AG09309 (cell line): ENCODE measurements at places on chromosomes 6 and 20.

DNA sequence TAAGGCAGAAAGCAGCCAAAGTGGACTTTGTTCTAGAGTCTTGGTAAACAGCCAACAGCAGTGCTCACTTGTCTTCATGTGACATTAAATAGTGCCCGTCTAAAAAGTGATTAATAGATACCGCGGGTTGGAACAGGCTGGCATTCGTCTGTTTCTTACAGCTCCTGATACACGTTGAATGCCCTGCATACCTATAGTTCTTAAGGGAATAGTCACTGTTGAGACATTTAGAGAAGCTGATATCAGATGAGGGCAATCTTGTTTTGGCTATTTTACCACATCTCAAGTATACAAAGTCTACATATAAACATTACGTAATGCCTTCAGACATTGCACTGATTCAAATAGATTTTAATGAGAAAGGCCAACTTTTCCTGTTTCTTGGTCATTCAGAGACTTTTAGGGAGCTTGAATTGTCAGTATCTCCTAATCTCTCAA, 374.9 kb upstream of the FLRT3 start:
- DNase-seq, result no peak

GRCh38 chr6:49526598-49526997, 23.9 kb upstream of the C6orf141 start:
- no peak for DNase-seq

DNA sequence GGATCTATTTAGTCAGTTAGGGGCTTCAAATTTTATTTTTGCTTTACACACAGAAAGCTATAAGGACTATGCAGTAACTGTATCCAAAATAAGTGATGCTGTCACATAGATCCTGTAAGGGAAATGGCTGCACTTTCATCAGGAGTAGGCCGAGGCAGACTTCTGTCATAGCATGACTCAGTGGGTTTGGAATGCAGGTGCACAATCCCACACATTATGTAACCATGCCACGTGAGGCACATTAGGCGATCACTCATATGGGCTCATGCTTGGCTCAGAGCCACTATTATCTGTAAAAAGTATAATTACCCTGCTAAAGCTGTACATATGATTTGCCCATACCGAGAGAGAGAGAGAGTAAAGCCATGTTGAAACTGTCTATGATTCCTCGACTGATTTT, 1189.4 kb upstream of the EYS start:
- DNase-seq, result no peak

DNA sequence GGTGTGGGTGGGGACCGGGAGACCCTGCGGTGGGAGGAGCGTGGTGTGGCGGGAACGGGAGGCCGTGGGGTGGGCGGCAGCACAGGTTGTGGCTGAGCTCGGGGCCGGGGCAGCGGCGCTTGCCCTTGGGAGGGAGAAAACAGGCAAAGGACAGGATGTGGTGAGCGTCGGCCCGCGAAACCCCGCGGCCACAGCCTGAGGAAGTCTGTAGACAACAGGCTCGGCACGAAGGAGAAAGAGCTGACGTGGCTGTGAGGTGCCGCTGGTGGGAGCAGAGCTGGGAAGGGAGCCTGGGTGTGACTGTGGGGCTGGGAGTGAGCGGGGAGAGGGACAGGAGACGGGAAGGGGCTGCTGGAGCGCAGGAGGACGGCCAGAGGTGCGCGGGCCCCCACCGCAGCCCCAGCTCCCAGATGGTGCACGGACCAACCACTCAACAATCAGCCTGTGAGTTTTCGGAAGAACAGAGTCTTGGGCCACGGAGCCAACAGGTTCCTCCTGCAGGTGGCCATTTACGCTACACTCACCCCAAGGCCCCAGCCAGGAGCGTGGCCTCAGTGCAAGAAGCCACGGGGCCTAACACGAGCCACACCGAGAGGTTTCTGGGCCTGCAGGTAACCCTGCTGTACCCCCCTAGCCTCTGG, 202.8 kb downstream of the DLL1 start:
- DNase-seq, result no peak

DNA sequence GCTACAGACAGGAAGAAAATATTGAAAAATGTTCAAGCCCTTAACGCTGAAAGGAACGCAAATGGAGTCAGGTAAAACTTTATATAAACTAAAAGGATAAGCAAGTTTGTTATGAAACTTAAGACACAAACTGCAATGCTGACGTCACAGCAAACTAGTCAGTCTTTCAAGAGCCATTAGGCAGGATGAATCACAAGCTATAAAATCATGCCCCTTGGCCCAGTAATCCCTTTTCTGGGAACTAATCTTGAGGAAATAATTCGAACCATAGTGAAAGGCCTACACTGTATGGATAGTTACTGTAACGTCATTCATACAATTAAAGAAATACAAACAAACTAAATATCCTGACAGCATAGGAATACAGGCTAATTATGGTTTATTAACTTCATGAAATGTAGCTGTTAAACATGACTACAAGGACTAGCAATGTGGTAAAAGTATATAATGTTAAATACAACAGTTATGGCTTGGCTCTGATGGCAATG, 42.7 kb upstream of the HINT3 start:
- peak; percentile 98 for DNase-seq

GRCh38 chr20:62460678-62461077, 15.1 kb downstream of the GATA5 start:
- DNase-seq, result no peak

- DNase-seq, result no peak
Observed at GRCh38 chr6:36844232-36845170, 5.3 kb upstream of the CPNE5 start.

- DNase-seq, result no peak
Observed at GRCh38 chr20:20198011-20198410, 145.7 kb downstream of the CFAP61 start.

DNA sequence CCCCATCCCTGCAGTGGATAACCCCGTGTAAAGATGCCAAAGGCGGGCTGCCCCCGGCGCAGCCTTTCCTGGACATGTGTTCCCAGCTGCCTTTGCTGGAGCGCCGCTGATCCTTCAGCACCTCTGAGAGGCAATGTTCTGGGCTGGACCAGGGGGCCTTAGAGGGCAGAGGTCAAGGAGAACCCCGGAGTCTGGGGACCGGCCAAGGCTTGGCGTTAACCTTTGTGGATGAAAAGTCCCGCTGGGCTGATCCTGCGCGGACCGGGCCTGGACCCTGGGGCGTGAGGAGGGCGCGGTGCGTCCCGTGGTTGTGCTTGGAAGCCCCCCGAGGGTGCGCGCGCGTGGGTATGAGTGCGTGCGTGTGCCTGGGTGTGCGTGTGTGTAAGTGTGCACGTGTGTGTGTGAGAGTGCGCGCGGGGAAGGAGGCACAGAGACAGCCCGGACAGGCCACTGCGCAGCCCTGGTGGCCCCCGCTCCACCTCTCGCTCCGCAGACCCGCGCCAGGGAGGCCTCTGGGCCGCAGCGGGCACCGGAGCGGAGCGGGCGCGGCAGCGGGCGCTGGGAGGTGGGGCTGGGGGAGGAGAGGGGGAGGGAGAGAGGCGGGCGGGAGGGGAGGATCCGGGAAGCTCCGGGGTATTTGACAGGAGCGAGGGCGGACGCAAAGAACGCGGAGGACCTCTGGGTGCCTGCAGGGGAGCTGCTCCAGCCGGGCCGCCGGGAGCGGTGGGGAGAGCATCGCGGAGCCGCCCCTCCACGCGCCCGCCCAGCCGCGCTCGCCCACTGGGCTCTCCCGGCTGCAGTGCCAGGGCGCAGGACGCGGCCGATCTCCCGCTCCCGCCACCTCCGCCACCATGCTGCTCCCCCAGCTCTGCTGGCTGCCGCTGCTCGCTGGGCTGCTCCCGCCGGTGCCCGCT, at the start of gene SMOC2:
SMOC2 (plus strand) TSS at position 665 of the 914 bp plus-strand sequence; CDS start at position 852, 187 bp downstream.
- no peak for DNase-seq

DNA sequence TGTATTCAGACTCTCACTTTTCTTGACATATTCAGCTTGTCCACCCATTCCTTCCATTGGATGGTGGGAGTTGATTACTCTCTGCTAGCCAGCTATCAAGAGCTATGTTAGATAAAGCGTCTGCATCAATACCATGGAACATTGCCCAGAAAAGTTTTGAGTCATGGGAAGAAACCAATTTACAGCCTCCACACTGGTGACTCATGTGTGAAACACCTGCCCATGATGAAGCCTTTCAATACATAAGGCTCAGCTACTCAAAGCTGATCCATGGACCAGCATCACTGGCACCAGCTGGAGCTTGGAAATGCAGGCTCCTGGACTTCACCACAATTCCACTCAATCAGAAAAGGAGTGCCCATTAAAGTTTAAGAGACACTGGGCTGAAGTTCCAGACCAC, 16.1 kb downstream of the PLA2G7 start:
- no peak for DNase-seq

DNA sequence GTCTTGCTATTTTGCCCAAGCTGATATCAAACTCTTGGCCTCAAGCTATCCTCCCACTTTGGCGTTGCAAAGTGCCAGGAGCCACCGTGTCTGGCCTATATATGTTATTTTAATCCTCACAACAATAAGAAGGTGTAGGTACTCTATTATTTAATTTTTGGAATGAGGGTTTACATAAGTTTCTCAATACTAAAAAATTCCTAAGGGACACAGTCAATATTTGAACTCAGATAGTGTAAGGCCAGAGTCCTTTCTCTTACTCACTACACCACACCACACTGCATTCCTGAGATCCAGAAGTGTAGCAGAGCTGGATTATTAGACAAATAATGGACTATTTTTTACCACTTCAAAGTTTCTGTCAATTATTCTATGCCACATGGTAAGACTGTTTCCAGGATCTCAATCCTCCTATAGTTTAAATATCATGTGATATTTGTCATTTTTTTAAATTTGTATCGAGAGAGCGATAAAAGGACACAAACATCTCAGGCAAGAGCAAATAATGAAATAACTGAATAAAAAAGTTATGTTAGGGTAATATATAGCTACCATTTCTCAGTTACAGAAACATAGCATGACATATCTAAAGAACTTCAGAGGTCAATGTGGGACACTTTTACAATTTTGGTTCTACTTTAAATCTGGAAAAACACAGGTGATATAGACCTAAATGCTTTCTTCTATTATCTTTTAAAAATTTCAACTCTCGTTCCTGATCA, 162.2 kb upstream of the THEMIS start:
- no peak for DNase-seq

GRCh38 chr6:107787589-107787960, 36.5 kb downstream of the SCML4 start:
- DNase-seq, result no peak

DNA sequence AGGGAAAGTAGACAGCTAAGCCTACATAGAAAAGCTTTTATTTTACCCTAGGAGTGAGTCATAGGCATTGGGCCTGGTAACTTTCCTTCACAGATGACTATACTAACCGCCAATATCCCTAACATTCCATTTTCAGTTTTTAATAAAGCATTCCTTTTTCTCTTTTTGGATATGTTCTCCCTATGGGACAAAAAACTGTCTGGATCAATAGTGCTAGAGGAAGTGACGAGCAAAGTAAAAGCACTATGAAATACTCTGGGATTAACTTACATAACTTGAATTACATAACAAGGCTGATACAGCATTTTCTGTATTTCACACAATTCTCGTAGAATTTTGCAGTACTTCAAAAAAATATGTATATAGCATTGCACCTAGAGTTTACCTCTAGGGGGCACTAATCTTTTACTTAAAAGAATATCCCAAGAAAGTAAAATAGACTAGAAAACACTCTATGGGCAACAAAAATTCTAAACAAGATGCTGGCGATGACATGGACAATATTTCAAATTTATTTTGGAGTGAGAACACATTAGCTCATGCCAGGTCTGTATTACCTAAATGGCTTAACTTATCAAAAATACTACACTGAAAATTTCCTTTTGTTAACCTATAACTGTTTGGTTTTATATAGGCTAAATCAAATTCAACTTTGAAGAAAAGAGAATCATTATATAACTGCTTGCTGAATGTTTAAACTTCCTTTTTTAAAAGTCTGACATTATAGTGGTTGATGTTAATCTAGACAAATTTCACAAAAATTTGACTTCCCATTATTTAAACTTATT, 66.3 kb upstream of the DST start:
- no peak for DNase-seq

GRCh38 chr6:148779142-148779562, 32.3 kb downstream of the UST start:
- no peak for DNase-seq

GRCh38 chr20:24763386-24764026, 185.6 kb upstream of the CST7 start:
- no peak for DNase-seq

GRCh38 chr20:38965264-38965663, 3.1 kb downstream of the DHX35 start:
- DNase-seq, result no peak

GRCh38 chr6:138428944-138429598, 25.0 kb downstream of the HEBP2 start:
- peak; percentile 45 for DNase-seq

DNA sequence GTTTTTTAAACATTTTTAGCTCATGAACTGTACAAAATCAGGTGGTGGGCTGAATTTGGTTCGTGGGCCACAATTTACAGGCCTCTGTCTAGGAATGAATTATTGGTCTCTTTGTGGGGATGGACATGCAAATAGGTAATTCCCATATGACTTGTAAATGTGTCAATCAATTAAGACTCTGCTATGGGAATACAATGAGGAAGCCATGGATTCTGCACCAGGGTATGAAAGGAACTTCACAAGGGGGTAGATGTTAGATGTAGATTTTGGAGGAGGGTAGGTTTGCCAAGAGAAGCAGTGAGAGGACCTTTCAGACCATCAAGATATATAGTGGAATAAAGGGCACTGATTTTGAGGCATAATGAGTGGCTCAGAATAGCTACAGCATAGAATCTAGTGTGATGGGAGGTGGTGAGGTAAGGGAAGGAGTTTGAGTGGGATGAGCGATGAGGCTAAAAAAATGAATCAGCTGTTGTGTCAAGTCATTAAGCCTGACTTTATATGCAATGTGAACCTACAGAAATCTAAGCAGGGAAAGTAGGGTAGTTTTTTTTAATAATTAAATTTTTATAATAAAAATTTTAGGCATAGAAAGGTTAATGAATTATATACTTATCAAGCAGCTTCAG, 32.6 kb upstream of the RNF182 start:
- no peak for DNase-seq

- peak; percentile 86 for DNase-seq
Observed at GRCh38 chr6:54238396-54238795, 69.8 kb upstream of the TINAG start.

- peak; percentile 35 for DNase-seq
Observed at GRCh38 chr6:17169291-17169690, 67.4 kb downstream of the STMND1 start.

GRCh38 chr20:56974499-56975250, 291.8 kb downstream of the BMP7 start:
- DNase-seq, result peak; percentile 28

GRCh38 chr6:136895901-136896300, 26.2 kb upstream of the SLC35D3 start:
- DNase-seq, result no peak

DNA sequence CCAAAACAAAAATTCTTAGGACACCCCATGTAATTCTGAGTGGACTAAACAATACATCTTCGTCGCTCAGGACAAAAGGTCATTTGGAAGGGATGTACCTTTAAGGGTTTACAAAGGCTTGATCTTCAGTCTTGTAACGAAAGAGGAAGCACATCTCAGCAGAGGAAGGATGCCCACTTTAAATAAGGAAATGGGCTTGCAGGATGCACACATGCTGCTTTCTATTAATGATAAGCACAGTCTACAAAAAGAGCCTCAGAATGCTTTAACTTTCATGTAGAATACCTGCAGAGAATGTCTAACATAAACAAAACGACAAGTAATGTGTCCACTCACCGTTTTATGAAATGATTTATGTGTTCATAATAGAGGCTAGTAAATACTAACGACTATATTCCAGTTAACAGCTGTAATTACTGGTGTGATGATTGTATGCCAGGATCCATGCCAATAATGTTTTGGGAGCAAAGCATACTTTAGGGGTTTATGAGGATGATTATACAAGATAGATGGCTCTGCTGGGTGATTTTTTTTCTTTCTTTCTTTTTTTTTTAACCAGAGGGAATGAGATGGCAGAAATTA, 216.9 kb downstream of the GMDS start:
- DNase-seq, result no peak
